ENCODE measurements at places on chromosomes 5 and 9.

GRCh38 chr9:73583576-73583975 is 431.9 kb downstream of the ANXA1 start:
- no peak for DNase-seq

DNA sequence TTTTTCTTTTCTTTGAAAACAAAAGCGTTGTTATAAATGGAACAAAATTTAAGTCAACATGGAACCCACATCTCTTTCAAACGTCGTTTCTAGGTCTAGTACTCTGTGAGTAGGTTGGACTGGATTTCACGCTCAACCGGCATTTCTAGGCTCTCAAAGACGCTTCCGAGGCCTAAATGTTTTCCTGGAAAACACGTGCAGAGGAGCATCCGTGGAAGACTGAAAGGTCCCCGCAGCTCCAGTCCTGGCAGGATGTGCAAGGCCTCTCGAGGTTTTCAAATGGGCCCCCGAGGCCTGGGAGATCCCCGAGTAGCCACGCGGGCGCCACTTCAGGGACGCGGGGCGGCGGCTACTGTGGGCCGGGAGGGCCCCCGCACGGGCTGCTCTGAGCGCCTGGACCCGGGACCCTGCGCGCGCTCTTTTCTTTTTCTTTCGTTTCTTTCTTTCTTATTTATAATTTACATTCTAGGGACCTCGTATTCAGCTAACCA is 4.2 kb upstream of the IRX2 start:
- DNase-seq, result no peak

- no peak for DNase-seq
Measured at GRCh38 chr5:109558952-109559351, 130.8 kb upstream of the MAN2A1 start.

GRCh38 chr5:135031813-135032694 is 2.0 kb downstream of the PITX1 start:
- no peak for DNase-seq

GRCh38 chr5:59813761-59814536 is 79.6 kb downstream of the PDE4D start:
- no peak for DNase-seq

GRCh38 chr5:61926911-61927310 is 379.1 kb upstream of the KIF2A start:
- DNase-seq, result no peak

GRCh38 chr5:73299665-73300336 is 126.8 kb downstream of the TMEM174 start:
- DNase-seq, result no peak

DNA sequence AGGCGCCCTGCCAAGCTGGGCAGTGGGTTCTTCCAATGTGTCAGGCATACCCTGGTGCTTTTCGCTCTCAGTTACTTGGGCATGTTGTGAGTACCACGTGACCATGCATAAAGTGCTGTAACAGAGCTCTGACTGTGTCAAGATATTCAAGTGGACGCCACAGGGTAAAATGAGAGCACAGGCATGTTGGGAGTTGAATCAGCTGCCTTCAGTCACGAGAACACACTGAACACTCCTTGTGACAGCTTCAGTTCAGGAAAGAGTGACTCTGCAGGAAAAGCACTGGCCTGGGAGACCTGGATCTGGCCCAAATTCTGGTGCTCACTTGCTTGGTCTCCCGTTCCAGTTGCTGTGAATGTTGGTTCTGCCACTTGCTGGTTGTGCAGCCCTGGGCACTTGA is 5.1 kb downstream of the MLANA start:
- DNase-seq, result no peak

- DNase-seq, result no peak
Measured at GRCh38 chr9:130938652-130939404, at the start of gene FIBCD1. TSS of gene FIBCD1 (minus strand) at chr9:130939247. CDS start at chr9:130938607, 640 bp downstream.

- DNase-seq, result no peak
Measured at GRCh38 chr9:37035648-37036370, 1.7 kb upstream of the PAX5 start.

GRCh38 chr5:149365418-149365817 is 7.6 kb downstream of the PCYOX1L start:
- DNase-seq, result no peak

- no peak for DNase-seq
Measured at GRCh38 chr9:17936365-17936764, 357.5 kb downstream of the SH3GL2 start.

DNA sequence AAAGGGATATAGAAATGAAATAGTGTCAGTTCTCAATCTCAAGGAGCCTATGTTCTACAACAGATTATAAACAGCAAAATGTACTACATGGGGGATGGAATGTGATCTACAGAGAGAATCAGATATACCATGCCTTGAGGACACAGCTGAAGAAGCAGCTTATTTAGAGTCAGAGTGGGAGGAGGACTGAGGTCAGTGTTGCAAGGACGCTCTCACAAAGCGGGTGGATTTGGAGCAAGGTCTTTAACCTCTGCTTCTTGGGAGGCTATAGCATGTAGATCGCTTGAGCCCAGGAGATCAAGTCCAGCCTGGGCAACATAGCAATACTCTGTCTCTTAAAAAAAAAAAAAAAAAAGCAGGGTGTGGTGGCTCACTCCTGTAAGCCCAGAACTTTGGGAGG is 32.8 kb upstream of the PLIN2 start:
- no peak for DNase-seq

GRCh38 chr9:126236273-126236672 is 90.4 kb upstream of the MVB12B start:
- no peak for DNase-seq

GRCh38 chr9:107060062-107060461 is 197.1 kb downstream of the ZNF462 start:
- DNase-seq, result no peak

DNA sequence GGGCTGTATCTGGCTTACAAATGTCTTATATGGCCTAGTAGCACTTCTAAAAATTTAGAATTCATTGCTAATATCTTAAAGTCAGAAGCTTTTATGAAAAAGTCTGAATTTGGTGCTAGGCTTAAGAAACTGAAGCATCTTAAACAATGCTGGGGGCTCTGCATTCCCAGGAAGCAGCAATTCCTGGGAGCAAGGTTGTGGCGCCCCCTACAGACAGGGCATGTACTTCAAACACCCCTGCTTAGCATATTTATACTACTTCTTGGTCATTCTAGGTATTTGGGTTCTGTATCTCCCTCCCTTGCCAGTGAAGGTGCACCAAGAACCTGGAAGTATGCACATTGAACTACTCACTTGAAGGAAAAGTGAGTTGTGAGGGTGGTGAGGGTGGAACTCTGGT is 64.6 kb upstream of the GRIA1 start:
- no peak for DNase-seq

- no peak for DNase-seq
Measured at GRCh38 chr9:110935829-110936228, 102.4 kb downstream of the LPAR1 start.

- no peak for DNase-seq
Measured at GRCh38 chr5:135073761-135074345, 39.8 kb upstream of the PITX1 start.

DNA sequence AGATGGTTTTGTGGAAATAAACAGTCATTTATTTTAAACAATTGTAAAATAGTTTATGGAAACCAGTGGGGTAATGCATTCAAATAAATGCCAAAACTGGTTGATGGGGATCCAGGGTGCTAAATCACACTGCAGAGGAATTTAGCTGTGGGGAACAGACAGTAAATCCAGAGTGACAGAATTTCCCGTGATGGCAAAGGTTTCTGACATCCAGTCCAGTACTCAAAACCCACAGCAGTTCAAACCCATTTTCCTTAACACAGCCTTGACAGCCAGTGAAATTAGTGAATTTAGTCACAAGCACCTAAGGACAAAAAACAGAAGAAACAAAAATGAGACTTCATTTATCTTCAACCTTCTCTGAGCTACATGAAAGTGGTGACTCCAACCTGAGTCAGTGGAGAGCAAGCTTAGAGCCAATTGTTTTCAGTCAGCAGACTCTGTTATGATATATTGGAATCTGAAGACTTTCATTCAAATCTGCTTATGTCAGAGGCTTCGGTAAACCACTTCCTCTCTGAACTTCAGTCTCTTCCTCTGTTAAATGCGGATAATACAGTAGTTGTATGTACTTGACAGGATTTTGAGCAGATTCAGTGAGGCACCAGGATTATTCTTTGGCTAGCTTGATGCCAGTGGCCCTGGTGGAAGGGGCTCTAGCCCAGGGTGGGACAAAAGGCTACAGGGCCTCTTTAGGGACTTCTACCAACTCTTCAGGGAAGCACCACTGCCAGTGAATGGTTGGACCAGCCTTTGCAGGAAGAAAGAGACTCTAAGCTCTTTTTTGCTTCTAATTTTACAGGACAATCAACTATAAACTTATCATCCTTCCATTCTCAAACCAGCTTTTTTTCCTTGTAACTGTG is 185.3 kb downstream of the MAPKAP1 start:
- DNase-seq, result no peak

DNA sequence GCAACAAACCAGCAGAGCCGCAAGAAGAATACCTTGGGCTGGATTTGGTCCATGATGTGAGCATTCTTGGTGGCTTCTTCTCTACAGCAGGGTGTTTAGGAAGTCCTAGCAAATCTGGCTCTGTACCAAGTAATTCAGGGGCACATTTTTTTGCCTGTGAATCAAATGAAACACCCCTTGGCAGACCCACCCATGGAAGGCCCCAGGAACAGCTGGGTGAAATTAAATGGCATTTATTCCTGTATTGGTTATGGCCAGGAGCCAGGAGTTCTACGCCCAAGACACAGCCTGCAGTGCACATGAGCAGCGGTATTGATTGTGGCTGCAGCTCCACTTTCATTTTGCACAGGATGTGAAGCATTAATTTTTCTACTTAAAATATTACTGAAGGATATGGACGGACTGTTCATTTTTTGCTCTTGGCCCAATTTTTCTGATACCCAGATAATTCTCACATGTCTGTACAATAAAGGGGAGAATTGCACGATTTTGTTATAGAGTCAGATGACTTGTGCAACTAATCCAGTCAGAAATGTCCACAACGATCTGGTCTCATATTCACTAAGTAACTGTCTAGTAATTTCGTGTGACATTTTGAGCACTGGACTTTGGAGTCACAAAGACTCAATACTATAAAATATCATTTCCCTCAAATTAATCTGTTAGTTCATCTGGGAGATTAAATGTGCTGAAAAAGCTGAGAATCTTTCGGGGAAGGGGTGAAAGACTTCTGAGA is 120.7 kb upstream of the APC start:
- DNase-seq, result no peak

GRCh38 chr9:88355166-88355565 is 33.1 kb upstream of the SPIN1 start:
- no peak for DNase-seq

DNA sequence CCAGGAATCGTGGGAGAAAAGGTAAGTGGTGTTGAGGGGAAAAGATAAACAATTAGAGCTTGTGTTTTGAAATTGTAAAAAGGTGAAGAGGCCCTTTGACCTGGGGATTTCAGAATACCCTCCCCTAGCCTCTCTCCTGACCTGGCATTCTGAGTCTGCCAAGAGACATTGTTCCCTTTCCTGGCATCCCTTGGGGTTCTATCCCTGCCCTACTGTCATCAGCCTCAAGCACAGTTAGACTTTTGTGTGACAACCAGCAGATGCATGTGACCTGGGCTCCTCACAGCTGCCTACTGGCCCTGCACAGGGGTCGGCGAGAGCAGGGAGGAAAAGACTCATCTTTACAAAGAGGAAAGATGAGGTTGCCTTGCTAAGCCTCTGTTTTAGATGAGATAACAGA is 72.2 kb upstream of the ORM1 start:
- DNase-seq, result no peak

- DNase-seq, result no peak
Measured at GRCh38 chr5:151718153-151718552, 31.4 kb upstream of the SPARC start.

DNA sequence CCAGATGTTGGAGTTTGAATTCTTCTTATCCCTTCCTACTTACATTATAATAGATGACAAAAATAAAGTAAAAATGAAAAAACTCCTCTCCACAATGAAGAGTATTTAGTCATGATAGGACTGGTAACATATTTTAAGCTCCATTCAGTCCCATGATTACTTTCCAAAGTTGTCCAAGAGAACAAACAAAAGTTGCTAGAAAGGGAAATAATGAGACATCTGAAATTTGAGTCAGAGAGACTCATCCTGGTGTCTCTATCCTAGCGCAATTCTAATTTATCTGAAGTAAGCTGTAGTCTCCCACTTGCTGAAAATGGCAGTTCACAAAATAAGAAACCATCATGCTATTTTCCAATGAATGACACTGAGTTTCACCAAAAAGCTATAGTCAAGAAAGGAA is 152.2 kb downstream of the BNC2 start:
- no peak for DNase-seq

- DNase-seq, result no peak
Measured at GRCh38 chr9:112477330-112477729, 9.3 kb upstream of the KIAA1958 start.

- no peak for DNase-seq
Measured at GRCh38 chr9:98660541-98660940, 48.2 kb downstream of the GABBR2 start.

DNA sequence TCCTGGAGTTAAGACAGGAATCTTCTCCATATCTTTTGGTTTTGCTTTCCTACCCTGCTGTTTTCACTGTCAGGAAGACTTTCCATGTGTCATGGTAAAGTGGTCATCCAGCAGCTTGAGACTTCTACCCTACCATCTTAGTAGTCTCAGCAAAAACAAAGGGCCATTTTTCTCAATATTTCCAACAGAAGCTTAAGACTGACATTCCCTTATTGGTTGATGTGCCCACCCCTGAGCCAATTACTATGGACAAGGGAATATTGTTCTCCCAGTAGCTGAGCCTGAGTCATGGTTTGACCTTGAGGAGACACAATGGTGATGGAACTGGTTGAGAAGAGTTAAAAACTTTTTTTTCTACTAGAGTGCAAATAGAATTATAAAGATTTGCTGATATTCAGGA is 105.6 kb downstream of the CSNK1G3 start:
- DNase-seq, result no peak

GRCh38 chr9:124191691-124192395 is 65.9 kb upstream of the NEK6 start:
- no peak for DNase-seq

DNA sequence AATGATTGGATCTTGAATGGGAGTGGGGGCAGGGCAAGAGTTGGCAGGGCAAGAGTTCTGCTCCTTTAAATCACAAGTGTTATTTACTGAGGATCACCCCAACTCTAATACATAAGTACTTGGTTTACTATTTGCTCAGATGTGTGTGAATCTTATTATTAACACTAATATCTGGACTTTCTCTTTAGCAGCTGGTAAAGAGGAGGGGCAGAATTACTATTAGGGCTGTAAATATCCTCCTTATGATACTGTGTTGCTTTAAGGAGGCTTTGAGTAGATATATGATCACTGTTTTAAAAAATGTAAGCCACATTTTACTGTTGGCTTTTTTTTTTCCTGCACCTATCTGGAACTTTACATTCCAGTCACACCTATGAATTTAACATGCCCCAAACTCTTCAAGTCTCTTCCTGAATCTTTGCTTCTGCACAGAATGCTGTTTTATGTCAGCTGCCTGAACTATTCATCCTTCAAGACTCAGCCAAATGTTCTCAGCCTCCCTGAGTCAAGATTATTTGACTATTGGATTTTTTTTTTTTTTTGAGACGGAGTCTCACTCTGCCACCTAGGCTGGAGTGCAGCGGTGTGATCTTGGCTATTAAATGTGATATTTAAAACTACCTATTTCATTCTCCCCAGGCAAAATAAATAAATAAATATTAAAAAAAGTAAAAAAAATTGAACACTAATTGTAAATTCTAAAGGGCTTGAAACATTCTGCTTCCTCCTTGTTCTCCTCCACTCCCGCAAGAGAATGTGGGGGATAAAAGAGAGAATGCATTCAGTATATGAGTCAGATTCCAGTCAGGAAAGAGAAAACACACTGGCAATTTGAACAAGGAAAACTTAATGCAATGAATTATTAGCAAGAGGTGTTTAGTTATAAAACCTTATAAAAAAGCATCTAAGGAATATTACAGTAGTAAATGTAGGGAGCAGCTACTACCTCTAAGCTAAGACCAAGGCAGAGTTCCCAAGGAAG is 99.3 kb downstream of the FOCAD start:
- DNase-seq, result no peak

Measured in stimulated activated CD8-positive, alpha-beta memory T cell treated with anti-CD3 and anti-CD28 coated beads, Interleukin-4, amount 100 ng/mL, for 1 hour (primary cell).